ENCODE measurements at places on chromosomes 16 and 17.

DNA sequence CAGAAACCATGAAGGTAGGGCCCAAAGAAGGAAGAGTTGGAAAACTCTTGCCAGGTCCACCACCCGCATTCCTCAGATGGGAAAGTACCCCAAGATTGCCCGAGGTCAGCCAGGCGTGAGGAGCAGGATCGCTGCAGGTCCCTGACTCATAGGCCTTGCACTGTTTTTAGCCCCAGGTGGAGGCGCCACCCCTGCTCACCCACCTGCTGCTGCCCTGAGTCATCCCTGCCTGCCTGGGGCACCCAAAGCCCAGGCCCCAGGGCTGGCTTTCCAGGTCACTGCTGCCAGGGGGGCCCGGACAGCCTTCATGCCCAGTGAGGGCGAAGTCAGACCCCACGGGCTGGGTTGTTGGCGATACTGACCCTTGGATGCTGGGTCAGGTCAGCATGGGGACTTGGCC lies 100.9 kb downstream of the AMFR start:
- DNase-seq = no peak

DNA sequence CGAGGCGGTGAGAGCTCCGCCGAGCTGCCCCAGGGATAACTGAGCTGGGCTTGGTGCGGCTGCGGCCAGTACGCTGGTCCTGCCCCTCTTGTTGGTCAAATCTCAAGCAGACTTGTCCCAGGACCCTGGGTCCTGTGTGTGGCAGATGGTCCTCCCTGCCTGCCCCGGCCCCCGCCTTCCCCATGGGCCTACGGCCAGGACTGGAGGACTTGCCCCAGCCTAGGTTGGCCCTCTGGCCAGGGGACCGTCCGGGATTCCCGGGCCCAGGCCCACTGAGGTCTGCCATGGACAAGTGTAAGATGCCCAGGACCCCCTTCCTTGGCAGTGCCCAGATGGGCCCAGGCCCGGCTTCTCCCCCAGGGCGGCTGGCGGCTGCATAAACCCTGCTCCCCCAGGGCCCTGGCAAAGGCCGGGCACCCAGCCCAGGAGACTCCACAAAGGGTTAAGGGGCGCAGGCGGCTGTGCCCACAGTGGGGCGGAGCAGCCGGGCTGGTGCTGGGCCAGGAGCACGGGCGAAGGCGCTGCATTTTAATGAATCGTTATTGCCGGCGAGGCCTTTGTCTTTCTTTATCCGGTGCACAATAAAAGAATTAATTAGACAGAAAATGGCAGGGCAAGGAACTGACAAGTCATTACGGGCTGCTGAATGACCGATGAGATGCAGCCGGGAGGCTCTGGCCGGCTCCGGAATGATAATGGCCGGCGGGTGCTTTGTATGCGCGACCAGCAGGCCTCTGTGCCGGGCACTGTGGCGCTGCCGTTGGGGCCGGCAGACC lies 9.1 kb downstream of the SOX8 start:
- DNase-seq = no peak

- DNase-seq = no peak
Observed at GRCh38 chr16:69921127-69921526, 30.0 kb upstream of the CLEC18A start.

DNA sequence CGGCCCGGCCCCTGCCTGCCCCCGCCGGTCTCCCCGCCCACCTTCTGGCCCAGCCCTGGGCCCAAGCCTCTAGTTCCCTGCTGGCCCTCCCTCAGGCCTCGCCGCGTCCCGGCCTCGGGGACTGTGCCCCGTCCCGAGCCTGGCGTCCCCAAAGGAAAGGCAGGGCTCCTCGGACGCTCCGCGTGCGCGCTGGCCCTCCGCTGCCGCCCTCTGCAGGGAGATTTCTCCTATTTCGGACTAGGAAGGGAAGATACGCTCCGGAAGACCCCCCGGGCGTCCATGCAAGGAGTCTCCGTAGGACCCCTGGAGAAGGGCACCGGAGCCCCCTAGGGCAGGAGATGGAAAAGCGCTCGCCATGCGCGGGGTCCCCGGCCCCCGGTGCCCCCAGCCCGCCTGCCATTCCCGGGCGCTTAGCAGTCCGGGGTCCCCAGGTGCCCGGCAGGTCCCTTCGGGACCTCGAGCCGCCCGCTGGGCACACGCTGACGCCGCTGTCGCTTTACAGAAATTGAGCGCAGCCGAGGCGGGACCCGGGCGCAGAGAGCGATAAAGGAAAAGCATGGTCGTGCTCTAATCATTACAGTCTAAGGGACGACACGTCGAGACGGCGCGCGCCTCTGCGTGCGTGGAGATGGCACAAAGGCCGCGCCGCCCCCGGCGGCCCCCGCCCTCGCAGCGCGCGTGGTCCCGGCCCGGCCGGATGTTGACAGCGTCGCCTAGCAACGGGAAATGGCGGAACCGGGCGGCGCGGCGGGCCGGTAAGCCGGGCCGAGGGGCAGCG lies at the start of gene CCDC40:
Gene CCDC40, plus strand, starts transcription at position 706 of the 778 bp plus-strand sequence. Its CDS starts 21 bp downstream, at position 727.
- DNase-seq = peak; percentile 58

Data from NCI-H2107 (cell line).